Kidney capillary endothelial cell (primary cell): ENCODE measurements at places on chromosomes 2 and 18.

DNA sequence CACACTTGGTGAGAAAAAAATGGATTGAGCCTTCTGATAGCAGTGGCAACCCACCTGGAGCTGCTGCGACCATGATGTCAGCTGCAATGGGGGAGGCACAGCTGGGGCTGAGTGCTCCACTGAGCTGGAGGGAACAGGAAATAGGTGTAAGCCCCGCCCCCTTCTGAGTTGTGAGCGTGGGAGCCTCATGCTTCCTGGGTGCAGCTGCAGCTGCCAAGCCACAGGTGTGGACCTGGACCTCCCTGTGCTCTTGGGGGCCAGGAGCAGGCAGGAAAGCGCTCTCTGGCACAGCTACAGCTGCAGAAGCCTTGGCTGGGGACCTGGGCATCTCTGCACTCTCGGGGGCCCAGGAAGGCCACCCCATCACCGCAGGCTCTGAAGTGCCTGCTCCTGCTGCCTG lies 970.6 kb downstream of the DCDC2C start:
- DNase-seq = no peak

- no peak for DNase-seq
These were observed 130.8 kb upstream of the LGALSL start for GRCh38 chr2:64323197-64323596.

DNA sequence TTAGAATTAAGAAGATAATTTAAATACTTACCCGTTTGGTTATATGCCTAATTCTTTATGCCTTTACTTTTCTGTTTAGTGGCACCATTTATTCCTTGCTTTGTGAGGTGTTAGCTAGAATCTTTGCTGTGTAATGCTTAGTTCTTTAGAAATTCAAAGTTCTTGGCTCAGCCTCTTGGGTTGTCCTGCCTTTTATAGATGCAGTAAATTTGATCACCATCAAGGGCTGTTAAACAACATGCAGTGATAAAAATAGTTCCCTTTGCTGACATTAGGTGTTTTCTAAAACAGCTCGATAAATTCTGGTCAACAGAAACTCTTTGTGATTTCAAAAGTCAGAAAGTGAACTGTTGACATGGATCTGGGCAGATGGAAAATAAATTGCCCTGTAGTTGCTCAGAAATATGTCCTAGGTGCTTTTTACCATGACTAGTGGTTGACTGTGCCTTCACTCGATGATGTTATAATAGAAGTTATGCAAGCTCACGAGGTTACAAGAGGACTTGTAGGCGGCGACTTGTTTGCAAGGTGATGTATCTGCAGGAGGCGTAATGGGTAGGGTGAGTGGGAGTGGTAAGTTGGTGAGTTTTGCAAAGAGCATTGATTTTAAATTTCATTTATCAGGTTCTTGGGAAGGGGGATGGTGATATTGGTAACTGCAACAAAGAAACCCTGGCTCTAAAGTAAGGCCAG lies 52.1 kb downstream of the LRRTM1 start:
- no peak for DNase-seq

- no peak for DNase-seq
These were observed 27.1 kb downstream of the VPS54 start for GRCh38 chr2:63992061-63992685.

- no peak for DNase-seq
These were observed 18.6 kb upstream of the RMC1 start for GRCh38 chr18:23484561-23485182.

DNA sequence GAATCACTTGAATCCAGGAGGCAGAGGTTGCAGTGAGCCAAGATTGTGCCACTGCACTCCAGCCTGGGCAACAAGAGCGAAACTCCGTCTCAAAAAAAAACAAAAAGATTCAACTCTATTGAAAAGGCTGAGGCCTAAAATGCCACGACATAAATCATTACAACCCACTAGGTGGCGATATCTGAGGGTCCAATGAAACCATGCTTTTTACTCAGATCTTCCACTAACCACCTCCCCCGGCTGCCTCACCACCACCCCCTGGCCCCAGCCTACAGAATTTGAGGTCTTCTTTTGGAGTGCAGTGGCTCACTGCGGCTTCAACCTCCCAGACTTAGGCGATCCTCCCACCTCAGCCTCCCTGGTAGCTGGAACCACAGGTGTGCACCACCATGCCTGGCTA lies 57.5 kb downstream of the AP1S3 start:
- peak; percentile 36 for DNase-seq

GRCh38 chr2:71736091-71736861 lies 282.9 kb downstream of the DYSF start:
- no peak for DNase-seq

- DNase-seq = no peak
These were observed 225.7 kb upstream of the CCDC150 start for GRCh38 chr2:196413821-196414274.

DNA sequence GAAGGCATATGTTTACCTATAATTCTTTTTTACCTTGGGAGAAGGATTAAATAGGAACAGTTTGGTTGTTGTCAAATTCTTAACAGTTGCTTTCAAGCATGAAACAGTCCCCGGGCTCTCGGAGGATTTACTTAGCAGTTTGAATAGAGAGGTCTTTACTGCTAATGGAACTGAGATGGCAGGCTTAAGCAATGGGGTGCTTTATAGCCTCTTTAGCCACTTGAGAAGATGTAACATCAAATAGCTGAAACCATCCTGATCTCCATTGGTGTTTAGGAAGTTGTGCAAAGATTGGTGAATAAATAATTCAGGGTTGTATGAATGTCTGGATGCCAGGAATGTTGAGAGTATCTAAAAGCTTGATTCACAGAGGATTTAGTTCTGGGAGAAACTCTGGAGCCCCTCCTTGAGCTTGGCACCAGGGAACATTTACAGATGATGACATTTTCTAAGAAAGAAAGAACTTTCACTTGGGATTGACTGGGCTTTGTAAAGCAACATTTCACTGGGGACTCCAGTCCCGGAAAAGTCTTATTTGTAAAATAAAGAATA lies 51.9 kb downstream of the PTPRM start:
- no peak for DNase-seq

- no peak for DNase-seq
These were observed 95.4 kb upstream of the FZD7 start for GRCh38 chr2:201938156-201938775.

- no peak for DNase-seq
These were observed 197.4 kb downstream of the SNTG2 start for GRCh38 chr2:1147873-1148612.

DNA sequence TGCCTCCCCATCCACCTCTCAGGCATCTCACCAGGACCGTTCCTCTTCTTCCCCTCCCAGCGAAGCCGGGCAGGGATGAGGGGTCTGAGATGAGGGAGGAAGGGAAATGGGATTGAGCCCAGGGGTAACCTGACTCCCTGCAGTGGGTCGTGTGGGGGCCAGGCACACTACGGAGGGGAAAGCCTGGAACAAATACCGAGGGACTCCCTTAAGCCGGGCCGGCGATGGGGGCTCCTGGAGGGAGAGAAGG lies 250 bp upstream of the SPEG start:
- no peak for DNase-seq

DNA sequence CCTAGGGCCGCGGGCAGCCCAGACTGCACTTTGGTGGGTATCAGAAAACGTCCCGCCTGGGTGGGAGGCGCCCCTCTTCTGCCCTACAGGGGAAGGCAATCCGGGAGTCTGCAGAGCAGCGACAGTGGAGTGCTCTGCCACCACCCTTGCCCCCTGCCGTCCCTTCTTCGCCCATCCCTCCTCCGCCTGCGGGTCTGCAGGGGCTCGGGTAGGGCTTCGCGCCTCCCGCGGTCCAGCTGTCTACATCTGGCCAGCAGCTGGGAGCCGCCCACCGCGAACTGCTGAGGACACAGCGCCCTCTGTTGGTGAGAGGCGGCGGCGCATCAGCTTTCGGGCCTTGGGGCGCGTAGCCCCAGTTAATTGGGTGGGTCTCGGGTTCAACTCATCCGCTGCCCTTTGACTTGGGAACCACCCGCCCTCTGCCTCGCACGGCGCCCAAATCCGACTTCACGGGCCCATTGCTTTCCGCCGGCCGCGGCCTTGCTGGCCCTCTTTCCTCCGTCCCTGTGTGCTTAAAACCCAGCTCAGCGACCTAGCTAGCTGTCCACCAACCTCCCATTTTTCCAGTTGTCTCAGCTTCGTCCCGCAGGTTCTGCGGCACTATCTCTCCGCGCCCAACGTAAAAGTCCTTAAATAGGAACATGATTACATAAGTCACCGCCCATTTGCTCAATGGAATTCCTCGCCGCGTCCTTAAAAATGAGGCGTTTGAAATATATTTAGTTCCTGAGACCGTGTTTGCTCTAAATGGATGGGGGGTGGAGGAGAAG lies 17.6 kb downstream of the WNT10A start:
- DNase-seq = no peak

DNA sequence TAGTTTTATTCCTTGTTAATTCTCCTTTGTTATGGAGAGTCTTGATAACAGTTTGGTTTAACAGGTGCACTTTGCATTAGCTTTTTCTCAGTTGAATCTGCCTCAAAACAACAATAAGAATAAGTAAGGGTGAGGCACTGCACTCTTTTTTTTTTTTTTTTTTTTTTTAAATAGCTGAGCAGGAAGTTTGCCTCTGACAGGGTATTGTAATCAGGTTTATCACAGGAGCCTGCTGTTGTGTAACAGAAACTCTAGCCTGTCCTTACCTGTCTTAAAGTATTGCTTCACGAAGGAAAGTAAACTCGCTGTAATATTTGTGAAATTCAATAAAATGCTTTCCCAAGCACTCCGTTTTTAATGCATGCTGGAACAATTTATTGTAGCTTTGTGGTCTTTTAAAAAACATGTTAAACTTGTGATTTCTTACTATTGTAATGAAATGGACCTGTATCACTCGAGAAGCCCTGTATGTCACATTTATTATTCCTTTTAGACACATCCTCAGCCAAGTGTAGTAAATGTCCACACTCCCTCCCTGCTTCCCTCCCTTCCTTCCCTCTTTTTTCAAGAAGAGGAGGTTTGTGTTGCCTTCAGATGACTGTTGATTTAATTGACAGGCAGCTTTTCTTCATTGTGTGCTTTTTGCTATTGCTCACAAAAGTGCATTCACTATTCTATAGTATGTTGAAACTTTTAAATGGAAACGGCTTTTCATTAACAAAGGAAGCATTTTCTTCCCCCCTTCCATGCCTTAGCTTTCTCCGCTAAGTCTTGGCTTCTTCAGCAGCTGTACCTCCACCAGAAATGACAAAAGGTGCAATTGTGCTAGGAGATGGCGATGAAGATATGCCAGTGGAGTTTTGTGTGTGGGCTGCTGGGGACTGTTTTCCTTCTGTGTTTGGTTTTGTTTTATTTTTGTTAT lies 52.7 kb downstream of the TAF1B start:
- no peak for DNase-seq

- DNase-seq = no peak
These were observed 217.9 kb upstream of the RND3 start for GRCh38 chr2:150705357-150705756.

DNA sequence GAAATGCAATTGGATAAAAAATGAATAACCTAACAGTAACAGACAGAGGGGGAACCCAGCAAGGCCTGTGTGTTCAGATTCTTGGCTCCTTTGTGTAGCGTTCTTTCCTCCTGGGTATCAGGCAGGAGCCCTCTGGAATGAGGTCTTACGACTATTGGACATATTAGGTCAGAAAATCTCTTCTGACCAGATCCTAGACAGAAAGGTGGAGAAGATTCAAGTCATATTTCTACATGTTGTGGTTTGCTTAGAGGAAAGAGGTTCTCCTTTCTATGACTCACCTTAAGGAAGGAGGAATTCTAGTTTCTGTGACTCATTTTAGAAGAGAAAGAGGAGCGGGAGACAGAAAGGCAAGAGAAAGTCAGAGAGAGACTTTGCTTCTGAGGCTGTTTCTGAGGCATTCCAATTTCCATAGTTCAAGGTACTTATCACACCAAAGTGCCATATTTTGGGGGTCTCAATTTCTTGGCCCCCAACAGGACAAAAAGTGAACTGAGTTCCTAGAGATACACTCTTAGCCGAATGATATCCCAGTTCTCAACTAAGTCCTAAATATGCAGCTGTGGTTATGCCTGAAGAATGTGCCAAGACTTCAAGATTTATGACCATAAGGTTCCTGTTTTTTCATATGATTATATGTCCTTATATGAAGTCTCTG lies 618.6 kb downstream of the ZEB2 start:
- peak; percentile 59 for DNase-seq

GRCh38 chr2:201255408-201256033 lies 4.8 kb upstream of the CASP8 start:
- DNase-seq = no peak

DNA sequence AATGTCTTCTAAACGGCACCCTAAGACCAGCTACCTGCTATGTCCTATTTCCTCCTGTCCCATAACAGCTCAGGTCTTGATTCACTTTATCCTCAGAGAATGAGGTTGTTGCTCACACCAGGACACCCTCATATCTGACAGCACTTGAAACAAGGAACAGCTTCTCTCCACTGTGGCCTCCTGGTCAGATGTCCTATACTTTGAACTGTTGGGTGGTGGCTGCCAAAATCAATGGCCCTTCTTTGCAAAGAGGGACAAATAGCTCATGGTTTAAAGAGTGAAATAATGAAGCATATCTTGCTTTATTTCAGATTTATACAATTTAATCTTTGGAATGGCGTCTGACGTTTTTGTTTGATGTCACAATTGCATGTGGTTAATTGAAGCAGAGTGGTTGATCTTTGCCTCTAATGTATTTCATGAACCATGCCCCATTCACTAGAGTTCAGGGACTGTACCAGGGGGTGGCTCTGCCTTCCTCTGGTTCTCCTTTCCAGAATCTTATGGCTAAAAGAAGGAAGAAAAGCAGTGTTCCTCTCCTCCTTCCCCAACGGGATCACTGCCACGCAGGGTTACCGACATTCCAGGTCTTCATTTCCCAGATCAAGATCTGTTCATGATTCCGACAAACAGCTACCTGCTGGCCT lies 24.1 kb upstream of the ZCCHC2 start:
- no peak for DNase-seq

DNA sequence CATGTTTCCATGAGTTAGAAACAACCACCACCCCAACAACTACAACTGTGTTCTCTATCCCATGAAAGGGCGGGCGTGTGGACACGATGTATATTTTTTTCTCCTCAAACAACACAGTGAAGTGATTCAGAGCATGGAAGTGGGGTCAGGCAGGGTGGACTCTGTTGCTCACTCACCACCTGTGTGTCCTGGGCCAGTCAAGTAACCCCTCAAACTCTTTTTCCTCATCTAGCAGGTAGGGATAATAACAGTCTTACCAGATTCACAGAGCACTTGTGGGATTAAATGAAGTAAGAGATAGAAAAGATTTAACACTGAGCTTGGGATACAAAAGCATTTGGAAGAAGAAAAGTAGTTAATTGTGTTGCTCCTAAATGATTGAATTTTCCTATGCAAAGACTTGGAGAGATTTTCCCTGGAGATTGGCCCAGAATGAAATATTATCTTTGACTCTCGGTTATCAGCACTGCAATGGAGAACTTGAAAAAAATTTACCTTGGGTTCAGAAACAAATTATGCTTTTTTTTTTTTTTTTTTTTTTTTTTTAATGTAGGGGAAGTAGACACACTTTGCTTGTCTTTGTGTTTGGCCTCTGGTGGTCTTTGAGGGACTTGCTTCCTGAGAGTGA lies 161.9 kb upstream of the EPAS1 start:
- DNase-seq = no peak

DNA sequence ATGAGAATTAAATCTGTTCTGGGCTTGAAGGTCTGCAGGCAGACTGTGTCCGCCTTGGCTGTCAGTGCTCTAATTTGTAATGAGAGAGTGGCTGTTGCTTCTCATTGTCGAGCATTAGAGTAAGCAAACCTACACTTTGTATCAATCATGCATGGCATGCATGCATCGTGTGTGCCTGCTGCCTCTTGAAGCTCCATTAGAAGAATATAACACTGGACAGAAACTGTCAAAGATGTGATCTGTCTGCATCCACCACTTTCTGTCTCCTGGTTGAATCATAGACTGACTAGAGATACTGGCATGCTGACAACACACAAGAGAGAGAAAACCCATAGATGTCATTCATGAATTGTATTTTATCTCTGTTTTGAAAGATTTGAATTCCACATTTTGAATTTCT lies 275.0 kb upstream of the NXPH2 start:
- DNase-seq = no peak
